ENCODE measurements at places on chromosomes 12 and 14. TPM values are rescaled to one million over a fixed set of nuclear protein-coding genes. Genes with fewer than 3 reads are reported as not detected.

Gene ITGB7
- total RNA-seq, result 137 TPM

GRCh38 chr12:42019746-42020145, 124.9 kb downstream of the GXYLT1 start:
- H3K4me1 ChIP-seq, result peaks cover 8% of the 10 kb centered on the region
- H3K36me3 ChIP-seq, result no peaks in the 10 kb centered on the region

Gene KERA
- not detected for total RNA-seq

Gene PRR4
- total RNA-seq, result 0.69 TPM

DNA sequence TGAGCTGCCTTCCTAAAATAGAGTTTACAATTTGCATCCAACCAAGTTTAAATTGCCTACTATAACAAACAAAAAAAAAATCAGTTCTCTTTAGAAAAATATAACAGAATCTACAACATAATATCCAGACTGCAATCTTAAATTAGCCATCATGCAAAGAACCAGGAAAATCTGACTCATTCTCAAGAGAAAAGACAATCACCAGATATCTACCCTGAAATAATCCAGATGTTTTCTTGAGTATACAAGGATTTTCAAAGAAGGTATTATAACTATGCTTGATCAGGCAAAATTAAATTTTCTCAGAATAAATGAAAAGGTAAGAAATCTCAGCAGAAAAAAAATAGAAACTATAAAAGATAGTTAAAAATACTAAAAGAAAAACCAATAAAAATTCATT, 115.6 kb downstream of the CCER1 start:
- H3K4me1 ChIP-seq, result no peaks in the 10 kb centered on the region
- no peak for DNase-seq

- no peak for DNase-seq
- H3K4me3 ChIP-seq, result no peak overlapping the region
- H3K27ac ChIP-seq, result no peak overlapping the region
- H3K36me3 ChIP-seq, result no peaks in the 10 kb centered on the region
- H3K4me1 ChIP-seq, result no peaks in the 10 kb centered on the region
Measured at GRCh38 chr14:95303552-95303951, 16.2 kb downstream of the CLMN start.

GRCh38 chr12:23954332-23954731, 4.9 kb upstream of the SOX5 start:
- H3K36me3 ChIP-seq, result no peaks in the 10 kb centered on the region
- H3K4me1 ChIP-seq, result no peaks in the 10 kb centered on the region
- H3K27me3 ChIP-seq, result no peaks in the 10 kb centered on the region
- no peak for DNase-seq
- no peak overlapping the region for H3K27ac ChIP-seq

GRCh38 chr12:116735951-116736599, 1.8 kb downstream of the SPRING1 start:
- peak overlapping the region; percentile 91 for H3K4me3 ChIP-seq
- no peaks in the 10 kb centered on the region for H3K27me3 ChIP-seq
- peaks cover 31% of the 10 kb centered on the region for H3K4me1 ChIP-seq

DNA sequence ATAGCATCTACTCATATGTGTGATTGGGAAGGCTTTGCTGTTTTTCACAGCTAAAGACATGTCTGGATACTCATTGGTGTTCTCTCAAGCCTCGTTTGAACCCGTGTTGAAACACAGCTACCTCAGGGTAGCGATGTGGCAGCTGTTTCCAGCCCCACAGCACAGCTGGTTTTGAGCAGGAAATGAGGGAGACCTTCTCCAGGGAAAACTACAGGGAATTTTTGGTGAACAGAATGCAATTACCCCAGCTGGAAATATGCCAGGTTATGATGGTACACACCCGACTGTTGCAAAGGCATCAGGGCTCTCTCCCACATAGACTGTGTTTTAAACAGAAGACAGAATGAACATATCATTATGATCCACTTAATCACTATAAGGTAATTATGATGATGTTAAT, 828.9 kb downstream of the VRK1 start:
- H3K27me3 ChIP-seq, result no peaks in the 10 kb centered on the region
- H3K4me3 ChIP-seq, result no peak overlapping the region
- DNase-seq, result no peak
- no peaks in the 10 kb centered on the region for H3K36me3 ChIP-seq
- H3K27ac ChIP-seq, result no peak overlapping the region

Gene EML1
- 0.56 TPM for total RNA-seq

Gene KRT2
- not detected for total RNA-seq

Gene SCN8A
- total RNA-seq, result 0.77 TPM

- no peak overlapping the region for H3K4me3 ChIP-seq
- no peak for DNase-seq
- no peak overlapping the region for H3K27ac ChIP-seq
- no peaks in the 10 kb centered on the region for H3K36me3 ChIP-seq
- no peaks in the 10 kb centered on the region for H3K4me1 ChIP-seq
Measured at GRCh38 chr14:34169561-34169960, 218.7 kb upstream of the EGLN3 start.

- peaks cover 94% of the 10 kb centered on the region for H3K4me1 ChIP-seq
- no peaks in the 10 kb centered on the region for H3K27me3 ChIP-seq
- peaks cover 4% of the 10 kb centered on the region for H3K36me3 ChIP-seq
- peak; percentile 82 for DNase-seq
Measured at GRCh38 chr14:91367173-91368171, 50.1 kb downstream of the CCDC88C start.

Gene KLRB1
- 4.7 TPM for total RNA-seq

Gene PTCSC3
- not detected for total RNA-seq

- H3K4me1 ChIP-seq, result peaks cover 25% of the 10 kb centered on the region
- H3K4me3 ChIP-seq, result no peak overlapping the region
- no peak for DNase-seq
- H3K27me3 ChIP-seq, result no peaks in the 10 kb centered on the region
Measured at GRCh38 chr14:77582511-77582910, 33.9 kb downstream of the SPTLC2 start.
